ENCODE measurements at places on chromosomes 1 and 21.

- H3K27me3 ChIP-seq, result no peaks in the 10 kb centered on the region
- peak overlapping the region; percentile 43 for H3K4me3 ChIP-seq
- DNase-seq, result peak; percentile 92
- peaks cover 28% of the 10 kb centered on the region for H3K36me3 ChIP-seq
These were observed 972 bp downstream of the CFAP410 start for GRCh38 chr21:44337941-44338895.

- no peaks in the 10 kb centered on the region for H3K36me3 ChIP-seq
- no peaks in the 10 kb centered on the region for H3K27me3 ChIP-seq
- no peak overlapping the region for H3K4me3 ChIP-seq
- H3K27ac ChIP-seq, result no peak overlapping the region
- H3K4me1 ChIP-seq, result no peaks in the 10 kb centered on the region
These were observed 81.2 kb downstream of the TGFB2 start for GRCh38 chr1:218426343-218426657.

DNA sequence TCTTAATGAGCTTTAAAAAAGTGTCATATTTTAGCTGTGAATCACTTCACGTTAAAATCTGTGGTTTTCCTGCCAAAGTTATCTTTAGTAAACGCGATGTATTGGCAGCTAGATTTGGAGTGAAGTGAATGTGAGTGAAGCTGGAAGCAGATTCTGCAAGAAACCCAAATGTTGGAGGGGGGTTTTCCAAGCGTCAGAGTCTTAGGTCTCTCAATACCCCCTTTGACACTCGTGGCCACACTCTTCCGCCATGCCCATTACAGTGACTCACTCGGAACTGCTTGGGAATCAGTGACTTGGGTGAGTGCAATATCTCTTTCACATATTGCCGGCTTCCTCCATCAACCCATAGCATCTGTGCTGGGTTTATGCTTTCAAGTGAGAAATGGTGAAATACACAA is 17.5 kb downstream of the B3GALT5 start:
- no peaks in the 10 kb centered on the region for H3K36me3 ChIP-seq
- no peak for DNase-seq
- no peak overlapping the region for H3K27ac ChIP-seq
- H3K4me1 ChIP-seq, result peaks cover 7% of the 10 kb centered on the region
- H3K27me3 ChIP-seq, result no peaks in the 10 kb centered on the region
- H3K4me3 ChIP-seq, result no peak overlapping the region

- no peak overlapping the region for H3K4me3 ChIP-seq
- no peaks in the 10 kb centered on the region for H3K27me3 ChIP-seq
- H3K4me1 ChIP-seq, result no peaks in the 10 kb centered on the region
- H3K27ac ChIP-seq, result no peak overlapping the region
- no peak for DNase-seq
- peaks cover 15% of the 10 kb centered on the region for H3K36me3 ChIP-seq
These were observed 145.8 kb downstream of the PATJ start for GRCh38 chr1:61887931-61888564.

- H3K4me3 ChIP-seq, result no peak overlapping the region
- H3K27me3 ChIP-seq, result no peaks in the 10 kb centered on the region
- no peak overlapping the region for H3K27ac ChIP-seq
- H3K36me3 ChIP-seq, result no peaks in the 10 kb centered on the region
- no peak for DNase-seq
These were observed 1.3 kb upstream of the FASLG start for GRCh38 chr1:172657586-172657985.

Data from stomach (tissue), 19 donors.